Stimulated activated CD8-positive, alpha-beta memory T cell treated with anti-CD3 and anti-CD28 coated beads, Interleukin-15, amount 100 ng/mL, for 24 hours (primary cell): ENCODE measurements at places on chromosomes 16 and 17.

- no peak for DNase-seq
These were observed 78.1 kb downstream of the SEC14L1 start for GRCh38 chr17:77218902-77219301.

DNA sequence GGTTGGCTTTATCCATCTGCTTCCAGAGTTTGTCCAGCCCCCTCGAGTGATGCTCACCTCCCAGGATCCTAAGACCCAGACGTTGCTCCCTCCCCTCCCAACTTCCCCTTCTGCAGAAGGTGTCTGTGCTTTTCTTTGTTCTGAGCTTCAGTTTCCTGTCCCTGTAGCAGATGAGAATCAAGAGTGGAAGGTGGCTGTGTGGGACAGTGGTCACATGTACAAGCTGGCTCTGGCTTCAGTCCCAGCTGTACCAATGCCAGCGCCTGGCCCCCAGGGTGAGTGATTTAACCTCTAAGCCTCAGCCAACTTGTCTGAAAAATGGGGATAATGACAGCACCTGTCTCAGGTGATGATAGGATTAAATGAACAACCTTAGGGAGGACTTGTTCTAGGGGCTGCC, 7.7 kb downstream of the PRR15L start:
- DNase-seq = no peak

GRCh38 chr17:73187203-73187769, 5.6 kb upstream of the COG1 start:
- no peak for DNase-seq

DNA sequence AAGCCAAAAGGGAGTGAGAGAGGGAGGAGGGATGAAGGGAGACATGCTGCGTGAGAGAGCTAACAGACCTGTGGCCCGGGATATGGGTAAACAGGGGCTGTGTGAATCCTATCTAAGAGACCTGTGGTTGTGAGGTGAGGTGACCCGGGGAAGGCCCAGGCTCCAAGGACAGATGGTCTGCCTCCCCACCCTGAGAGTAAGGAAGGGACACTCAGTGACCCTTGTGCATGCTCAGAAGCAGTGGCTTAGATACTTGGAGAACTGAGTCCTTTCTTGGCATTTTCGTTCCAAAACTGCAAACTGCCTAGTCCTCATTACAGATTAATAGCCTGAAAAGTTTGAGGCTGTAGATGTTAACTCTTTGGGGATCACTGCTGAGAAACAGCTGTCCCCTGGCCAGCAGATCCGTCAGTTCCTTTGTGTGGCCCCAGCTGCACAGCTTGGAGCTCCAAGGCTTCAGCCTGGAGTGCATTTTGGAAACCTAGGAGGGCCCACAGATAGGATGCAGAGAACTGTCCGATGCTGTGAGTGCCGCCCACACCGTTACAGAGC, 121.6 kb downstream of the SMG6 start:
- no peak for DNase-seq

- no peak for DNase-seq
These were observed 8.9 kb upstream of the CCL18 start for GRCh38 chr17:36055171-36055570.

- DNase-seq = no peak
These were observed 159 bp downstream of the USP36 start for GRCh38 chr17:78840530-78840779.
